IPS-NIHi11 (cell line): ENCODE measurements at places on chromosomes 16 and 17.

DNA sequence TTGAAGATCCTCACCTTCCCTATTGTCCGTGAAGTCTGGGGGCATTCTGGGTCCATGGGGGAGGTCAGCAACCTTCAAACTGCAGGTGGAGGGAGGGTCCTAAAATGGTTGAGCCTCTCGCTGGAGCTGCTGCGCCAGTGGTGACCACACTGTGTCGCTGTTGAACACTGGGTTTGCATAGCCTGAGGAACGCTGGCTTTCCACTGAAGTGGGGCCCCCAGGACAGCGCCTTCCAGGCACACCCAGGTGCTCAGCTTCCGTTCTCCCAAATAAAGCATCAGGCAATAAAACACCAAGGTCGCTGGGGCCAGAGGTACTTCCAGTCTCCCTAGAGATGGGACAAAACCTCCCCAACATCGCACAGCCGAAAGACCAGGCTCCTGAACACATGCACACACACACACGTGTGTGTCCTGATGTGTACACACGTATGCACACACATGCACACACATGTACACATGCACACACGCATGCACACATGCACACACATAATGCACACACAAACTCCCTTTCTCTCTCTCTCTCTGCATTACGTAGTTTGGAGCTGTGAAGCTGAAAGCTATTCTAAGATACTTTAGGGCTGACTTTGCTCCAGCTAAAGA, 120.6 kb downstream of the IRF8 start:
- peak; percentile 68 for DNase-seq

- peak; percentile 85 for DNase-seq
Measured at GRCh38 chr17:8846768-8847211, 20.7 kb downstream of the PIK3R6 start.

- peak; percentile 59 for DNase-seq
Measured at GRCh38 chr16:17921357-17921978, 415.1 kb downstream of the NPIPA8 start.

GRCh38 chr17:80899402-80900268, 92.0 kb upstream of the CHMP6 start:
- peak; percentile 84 for DNase-seq

- no peak for DNase-seq
Measured at GRCh38 chr16:67667453-67667816, 821 bp downstream of the C16orf86 start.

GRCh38 chr16:26981266-26981938, 85.3 kb upstream of the C16orf82 start:
- no peak for DNase-seq

DNA sequence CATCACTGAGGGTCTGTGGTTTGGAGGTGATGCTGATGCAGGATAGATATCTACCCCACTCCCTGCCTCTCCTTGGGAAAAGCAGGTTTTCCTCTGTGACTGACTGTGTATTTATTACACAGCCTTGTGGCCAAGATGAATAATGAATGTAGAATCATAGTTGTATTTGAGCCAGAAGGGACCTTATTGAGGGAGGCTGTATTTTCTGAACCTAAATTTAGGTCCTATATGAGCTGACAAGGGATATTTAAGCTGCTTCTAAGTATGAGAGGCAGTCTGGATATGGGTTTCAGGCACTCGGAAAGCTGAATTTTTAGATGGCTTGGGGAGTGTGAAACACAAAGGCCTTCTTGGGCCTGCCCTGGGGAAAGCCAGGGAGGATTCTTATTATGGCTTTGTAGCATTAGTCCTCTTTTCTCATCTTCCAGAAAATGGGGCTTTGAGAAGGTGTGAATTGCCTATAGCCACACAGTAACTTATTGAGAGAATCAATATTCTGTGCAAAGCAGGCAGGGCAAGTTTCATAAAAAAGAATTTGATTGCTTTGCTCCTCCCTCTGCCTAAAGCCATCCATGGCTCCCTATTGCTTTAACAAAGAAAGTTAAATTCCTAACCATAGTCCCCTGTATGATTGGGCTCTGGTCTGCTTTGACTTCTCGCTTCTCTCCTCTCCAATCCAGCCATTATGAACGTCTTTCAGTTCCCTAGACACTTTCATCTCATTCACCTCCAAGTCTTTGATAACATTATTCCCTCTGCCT, 144.8 kb downstream of the SHISA9 start:
- DNase-seq: no peak

GRCh38 chr17:16371742-16372141, 9.1 kb upstream of the UBB start:
- DNase-seq: no peak

DNA sequence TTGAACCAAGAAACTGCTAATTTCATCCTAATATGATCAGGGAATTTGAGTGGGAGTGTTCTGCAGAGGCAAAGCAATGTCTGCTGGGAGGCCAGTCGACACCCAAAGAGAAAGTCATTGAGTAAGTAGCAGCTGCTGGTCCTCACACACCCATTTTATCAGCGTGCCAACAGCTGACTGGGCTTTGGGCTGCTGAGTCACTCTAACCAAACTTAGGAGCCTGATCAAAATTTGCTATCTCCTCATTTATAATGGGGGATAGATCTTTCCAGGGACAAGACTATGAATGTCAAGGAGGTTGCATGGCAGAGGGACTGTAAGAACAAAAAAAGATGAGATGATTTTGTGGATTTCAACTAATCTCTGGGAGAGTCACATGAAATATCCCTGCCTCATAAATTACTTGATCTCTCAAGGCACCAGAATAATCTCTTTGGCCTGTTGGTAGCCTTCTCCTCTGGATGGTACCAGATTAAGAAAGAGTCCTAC, 32.9 kb downstream of the CPSF4L start:
- peak; percentile 17 for DNase-seq

GRCh38 chr16:29789775-29790182, 772 bp upstream of the KIF22 start:
- DNase-seq: no peak

GRCh38 chr17:78802008-78802407, 19.9 kb upstream of the CYTH1 start:
- DNase-seq: no peak

DNA sequence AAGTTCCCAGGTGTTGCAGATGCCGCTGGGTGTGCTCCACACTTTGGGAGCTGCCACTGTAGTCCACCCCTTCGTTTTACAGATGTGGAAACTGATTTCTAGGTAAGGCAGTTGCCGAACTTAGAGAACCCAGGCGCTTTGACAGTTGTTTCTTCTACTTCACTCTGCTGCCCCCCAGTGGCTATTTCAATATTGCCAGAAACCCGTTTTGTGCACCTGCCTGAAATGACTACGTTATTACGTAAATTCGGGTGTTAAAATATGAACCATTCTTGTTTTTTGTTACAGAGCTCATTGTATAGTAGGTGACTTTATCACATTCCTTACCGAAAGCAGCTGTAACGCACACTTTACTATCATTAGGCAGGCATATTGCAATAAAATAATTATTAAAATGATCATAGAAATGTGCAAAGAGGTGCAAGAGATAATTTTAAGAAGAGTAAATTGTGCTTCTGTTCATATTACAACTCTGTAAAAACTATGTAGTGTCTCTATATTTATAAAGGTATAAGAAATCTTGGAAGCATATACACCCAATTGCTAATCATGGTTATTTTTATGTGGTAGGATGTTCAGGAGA, 44.9 kb downstream of the OTOA start:
- DNase-seq: peak; percentile 78

GRCh38 chr17:57086069-57086930, 1.3 kb downstream of the AKAP1 start:
- peak; percentile 41 for DNase-seq

DNA sequence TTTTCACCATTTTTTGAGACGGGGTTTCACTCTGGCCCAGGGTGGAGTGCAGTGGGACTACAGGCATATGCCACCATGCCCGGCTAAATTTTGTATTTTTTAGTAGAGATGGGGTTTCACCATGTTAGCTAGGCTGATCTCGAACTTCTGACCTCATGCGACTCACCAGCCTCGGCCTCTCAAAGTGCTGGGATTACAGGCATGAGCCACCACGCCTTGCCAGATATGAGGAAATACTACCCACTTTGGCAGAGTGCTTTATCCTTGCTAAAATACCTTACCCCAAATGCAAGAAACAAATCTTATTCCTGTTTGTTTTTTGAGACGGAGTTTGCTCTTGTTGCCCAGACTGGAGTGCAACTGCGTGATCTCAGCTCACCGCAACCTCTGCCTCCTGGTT, 62.9 kb upstream of the MGAT5B start:
- DNase-seq: no peak

DNA sequence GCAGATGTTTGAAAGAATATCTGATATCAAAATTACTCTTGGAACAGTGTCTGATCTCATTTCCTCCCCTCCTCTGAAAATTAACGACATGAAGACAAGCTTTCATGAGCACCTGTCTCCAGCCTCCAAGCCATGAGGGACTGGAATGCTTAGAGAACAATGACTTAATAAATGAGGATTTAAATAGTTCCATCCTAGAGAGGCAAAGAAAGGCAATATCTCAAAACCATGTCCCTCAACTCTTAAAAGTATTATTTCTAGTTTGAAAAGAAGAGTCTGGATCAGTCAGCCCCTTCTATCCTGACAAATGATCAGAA, 137.5 kb downstream of the ANKFN1 start:
- DNase-seq: no peak
